ENCODE measurements at places on chromosomes 4 and X.

DNA sequence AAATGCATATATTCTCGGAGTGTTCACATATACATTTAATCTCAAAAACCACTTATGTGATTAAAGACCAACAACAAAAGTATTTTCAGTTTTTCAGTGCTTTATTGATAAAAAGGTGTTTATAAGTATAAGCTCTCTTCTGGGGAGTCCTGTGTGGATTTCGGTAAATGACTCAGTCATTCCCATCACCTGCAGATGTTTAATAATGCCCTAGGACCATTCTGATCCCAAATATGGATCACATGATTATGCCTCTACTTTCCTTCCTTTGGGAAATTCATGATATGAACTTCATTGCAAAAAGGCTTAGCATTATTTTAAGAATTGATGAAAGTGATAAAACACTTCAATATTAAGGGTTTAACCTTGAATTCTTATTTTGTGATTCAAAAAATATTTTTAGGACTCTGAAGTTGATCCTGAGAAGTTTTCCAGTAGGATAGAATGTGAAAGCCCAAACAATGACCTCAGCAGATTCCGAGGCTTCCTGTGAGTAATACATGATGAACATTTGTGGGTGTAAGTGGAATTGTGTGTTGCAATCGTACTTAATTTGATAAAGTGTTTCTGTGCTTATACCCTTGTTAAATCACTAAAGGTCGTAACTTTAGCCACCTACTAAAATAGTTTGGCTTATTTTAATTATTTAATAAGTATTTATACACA is 40.2 kb downstream of the ATP10D start:
- DNase-seq = peak; percentile 85

- no peak for DNase-seq
Observed at GRCh38 chr4:48748949-48749596, 31.0 kb downstream of the FRYL start.

DNA sequence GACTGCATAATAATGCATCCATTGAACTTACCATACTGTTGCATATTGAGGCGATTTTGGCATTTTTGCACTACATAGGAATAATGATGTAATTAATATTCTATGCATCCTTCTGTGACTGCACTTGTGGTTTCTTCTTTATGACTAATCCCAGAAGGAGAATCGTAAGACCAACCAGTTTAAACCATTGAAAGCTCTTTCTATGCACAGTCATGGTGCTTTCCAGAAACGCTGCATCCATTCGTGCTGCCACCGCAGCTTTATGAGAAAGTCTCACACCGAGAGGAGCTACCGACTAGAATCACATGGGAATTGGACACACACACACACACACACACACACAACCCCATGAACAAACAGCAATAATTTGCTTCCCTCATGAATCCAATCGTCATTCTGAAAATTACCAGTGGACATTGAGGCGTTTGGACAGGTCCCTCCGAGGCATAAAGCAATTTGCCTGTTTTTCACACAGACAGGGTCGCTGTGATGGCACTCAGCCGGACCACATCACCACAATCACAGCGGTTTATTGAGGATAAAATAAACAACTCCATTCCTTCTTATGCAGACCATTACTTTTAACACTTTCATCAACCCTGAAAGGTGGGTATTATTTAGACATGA is 64.2 kb downstream of the PACRGL start:
- no peak for DNase-seq

GRCh38 chr4:124486423-124486822 is 226.1 kb downstream of the ANKRD50 start:
- DNase-seq = no peak

GRCh38 chrX:149363965-149364364 is 141.1 kb downstream of the IDS start:
- no peak for DNase-seq

DNA sequence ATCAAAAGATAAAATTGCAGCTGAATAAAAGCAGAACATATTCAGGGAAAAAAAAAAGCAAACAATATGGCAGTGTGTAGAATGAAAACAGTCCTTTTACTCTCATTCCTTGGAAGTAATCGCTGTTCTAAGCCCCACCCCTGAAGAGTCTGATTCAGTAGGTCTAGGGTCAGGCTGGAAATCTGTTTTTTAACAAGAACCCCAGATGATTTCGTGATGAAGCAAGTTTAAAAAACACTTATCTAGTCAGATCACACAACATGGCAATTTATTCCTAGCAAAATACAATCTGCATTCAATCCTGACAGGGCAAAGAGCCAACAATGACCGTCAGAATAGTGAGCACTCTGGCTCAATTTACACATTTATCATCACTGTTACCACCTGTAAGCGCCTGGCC is 16.1 kb downstream of the FAM120C start:
- DNase-seq = no peak

DNA sequence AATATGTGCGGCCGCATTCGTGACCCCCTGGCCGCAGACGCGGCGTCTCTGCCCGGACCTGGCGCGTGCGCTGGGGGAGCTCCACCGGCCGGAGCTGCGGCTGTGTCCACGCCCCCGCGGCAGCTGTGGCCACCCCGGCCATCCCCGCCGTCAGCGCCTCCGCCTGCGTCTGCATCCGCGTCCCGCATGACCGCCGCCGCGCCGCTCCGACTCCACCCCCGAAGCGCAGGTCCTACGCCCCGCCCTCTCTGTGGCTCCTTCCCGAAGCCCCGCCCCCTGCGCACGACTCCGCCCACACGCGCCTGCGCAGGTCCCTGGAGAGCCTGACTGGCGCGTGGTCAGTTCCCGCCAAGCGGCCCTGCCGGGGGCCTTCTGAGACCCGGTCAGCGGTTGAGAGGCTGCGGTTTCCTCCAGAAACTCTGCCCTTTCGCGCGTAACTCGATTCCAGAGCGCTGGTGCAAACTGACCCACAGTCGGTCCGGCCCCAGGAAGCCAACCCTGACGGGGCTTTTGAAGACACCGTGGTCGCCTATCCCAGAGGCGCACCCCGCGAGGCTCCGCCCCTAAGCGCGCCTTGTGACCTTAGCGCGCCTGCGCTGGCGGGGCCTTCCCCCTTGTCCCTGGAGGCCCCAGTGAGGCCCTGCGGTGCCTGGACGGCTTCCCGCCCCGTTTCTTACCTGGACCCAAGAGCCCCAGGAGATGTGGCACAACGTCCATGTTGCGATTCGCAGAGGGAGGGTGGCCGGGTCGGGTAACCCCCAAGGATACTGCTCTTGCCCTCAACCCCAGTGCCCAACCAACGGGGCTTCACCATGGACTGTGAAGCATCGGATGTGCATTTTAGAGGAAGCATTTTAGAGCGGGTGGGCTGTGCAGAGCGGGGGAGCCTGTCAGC is at the start of gene LAGE3:
Gene LAGE3 (minus strand): TSS at position 554 of the 895 bp plus-strand sequence. CDS start 366 bp downstream, at position 188.
- DNase-seq = peak; percentile 69

DNA sequence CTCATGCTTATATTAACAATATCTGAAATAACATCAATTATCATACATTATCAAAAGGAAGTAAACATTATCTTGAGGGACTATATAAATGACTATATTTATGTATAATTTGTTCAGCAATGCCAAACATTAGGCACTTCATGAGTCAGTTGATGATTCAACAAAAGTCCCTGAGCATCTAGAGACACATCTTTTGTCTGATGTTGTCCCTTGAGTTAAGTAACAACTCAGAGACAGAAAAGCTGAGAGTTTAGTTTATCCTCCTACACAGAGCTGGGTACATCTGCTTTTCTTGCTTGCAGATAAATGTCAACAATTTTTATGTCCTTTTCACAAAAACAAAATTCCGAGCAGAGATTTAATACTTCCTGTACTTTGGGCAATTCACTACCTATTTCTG is 311.1 kb downstream of the INPP4B start:
- no peak for DNase-seq

- DNase-seq = no peak
Observed at GRCh38 chr4:99103166-99103565, 14.6 kb upstream of the ADH5 start.
